NCI-H1930 (cell line): ENCODE measurements at places on chromosomes 11 and 22.

DNA sequence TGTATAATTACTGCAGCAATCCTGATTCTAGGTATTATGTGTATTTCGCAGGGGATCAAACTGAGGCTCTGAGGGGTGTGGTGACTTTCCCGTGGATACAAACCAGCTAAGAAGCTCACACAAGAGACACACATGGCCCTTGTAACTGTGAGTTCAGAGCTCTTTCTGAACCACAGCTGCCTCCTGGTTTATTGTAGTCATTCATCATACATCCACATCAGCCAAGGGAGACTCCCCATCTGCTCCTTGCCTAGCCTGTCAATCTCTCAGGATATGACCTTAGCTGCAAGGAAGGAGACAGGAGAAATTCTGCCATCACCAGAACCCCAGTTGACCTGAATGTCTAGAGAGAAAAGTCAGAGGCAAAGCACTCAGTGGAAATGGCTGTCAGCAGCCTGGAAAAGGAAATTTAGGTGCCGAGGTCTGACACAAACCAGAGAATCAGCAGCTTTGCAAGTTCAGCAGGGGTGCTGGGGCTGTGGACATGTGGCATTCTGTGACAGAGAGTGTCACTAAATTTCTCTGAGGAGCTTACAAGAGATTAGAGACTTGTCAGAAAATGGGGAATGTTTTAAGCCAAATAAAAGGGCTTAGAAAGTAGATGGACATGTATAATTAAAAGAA, 209.5 kb downstream of the AASDHPPT start:
- DNase-seq: no peak

- DNase-seq: peak; percentile 49
These were observed at the start of gene MIAT for GRCh38 chr22:26656891-26657851. Gene MIAT (plus strand): TSS chr22:26657588.

- DNase-seq: no peak
These were observed 984.7 kb downstream of the BRD1 start for GRCh38 chr22:48842976-48843375.

DNA sequence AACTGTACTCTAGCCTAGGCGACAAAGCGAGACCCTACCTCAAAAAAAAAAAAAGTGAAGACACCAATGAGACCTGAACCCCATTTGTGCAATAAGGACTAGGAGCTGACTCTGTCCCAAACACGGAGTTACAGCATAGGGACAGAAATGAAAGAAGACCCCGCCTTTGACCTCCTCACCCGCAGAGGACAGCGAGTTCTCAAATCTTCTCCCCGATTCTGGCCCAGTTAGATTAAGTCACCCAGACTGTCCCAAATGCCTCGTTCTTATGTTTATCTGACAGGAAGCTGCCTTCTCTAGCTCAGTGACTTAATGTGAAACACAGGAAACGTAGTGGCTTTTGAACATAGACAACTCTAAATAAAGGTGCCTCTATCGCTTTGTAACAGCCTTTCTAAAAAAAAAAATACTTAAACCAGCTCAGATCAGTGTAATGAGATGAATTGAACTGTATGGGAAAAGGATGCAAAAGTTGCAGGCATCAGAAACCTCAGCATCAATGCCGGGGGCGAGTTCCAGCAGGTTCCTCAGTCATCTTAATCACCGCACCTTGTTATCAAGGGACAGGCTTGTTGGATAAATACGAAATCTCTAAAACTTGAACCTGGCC, 10.6 kb downstream of the MYH9 start:
- DNase-seq: no peak
